Upper lobe of right lung (tissue), 1 donor: ENCODE measurements at places on chromosomes 11 and 22. TPM values are rescaled to one million over a fixed set of nuclear protein-coding genes. Genes with fewer than 3 reads are reported as not detected.

DNA sequence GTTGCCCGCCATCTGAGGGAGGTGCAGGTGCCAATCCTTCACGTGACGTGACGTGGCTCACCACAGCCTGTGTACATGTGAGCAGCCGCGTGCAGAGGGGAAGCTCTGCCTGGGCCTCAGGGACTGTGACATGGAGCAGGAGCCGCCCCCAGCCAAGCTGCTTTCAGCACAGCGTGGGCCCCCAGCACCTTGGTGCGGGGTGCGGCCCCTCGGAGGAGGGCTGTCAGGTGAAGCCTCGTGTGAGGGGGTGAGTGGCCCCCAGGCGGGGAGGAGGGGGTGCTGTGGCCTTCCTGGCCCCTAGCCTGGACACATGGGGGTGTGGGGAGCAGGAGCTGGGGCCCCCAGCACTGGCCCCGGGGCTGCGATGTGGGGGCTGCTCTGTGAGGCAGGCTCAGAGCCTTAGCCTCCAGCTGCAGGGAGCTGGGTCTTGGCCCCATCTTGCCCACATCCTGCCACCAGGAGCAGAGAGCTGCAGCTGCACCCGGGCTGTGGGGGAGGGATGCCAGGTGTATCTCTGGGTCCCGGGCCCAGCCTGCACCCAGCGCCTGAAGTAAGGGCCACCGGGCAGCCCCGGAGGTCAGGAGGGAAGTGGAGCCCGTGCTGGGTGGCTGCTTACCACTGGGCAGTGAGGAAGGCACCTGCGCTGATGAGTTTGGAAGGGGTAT, at the start of gene ADORA2A:
Gene ADORA2A, plus strand, starts transcription at position 100 of the 665 bp plus-strand sequence. CDS start 5,806 bp downstream, outside the sequence.
- H3K4me1 ChIP-seq: peaks cover 30% of the 10 kb centered on the region
- no peaks in the 10 kb centered on the region for H3K27me3 ChIP-seq
- H3K36me3 ChIP-seq: no peaks in the 10 kb centered on the region

DNA sequence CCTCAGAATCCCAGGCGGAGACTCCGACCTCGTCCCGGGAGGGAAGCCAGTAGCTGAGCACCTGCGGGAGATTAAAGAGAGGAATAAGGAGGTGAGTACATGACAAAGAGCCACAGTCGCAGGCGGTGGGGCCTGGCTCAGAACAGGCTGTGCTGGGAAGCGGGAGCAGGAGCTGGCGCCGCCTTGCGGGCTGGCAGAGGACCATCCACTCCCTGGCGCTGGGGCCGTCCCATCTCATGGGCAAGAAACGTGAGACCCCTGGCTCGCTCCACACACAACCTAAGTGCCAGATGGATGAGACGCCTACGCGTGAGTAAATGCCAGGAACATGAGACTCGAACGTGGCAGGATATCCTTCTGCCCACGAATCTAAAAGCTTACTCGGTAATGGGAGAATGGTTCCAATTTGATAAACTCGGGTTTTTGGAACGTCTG, 6.3 kb downstream of the CEND1 start:
- H3K27ac ChIP-seq: no peak overlapping the region
- no peaks in the 10 kb centered on the region for H3K4me1 ChIP-seq
- no peak overlapping the region for H3K4me3 ChIP-seq
- peak; percentile 92 for DNase-seq
- no peaks in the 10 kb centered on the region for H3K27me3 ChIP-seq

DNA sequence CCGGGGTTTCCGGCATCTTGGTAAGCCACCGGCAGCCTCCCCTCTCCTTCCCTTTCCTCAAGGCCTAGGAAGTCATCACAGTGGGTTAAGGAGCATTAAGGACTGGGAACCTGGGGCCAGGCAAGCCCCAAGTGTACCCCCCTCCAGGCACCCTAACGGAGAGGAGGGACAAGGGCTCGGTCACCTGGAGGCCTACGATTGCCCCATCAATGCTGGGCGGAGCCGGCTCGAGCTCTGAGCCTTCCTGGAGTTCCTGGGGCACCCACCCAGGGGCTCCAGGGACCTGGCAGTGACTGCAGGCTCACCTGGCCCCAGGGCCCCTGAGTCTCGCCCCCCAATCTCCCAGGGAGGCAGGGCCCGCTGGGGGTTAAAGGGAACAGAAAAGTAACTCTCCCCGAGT, 34.5 kb upstream of the EIF3D start:
- DNase-seq: no peak
- H3K4me3 ChIP-seq: no peak overlapping the region
- no peak overlapping the region for H3K27ac ChIP-seq
- no peaks in the 10 kb centered on the region for H3K4me1 ChIP-seq
- H3K27me3 ChIP-seq: peaks cover 16% of the 10 kb centered on the region

OR8D1 gene
- total RNA-seq: not detected

DNA sequence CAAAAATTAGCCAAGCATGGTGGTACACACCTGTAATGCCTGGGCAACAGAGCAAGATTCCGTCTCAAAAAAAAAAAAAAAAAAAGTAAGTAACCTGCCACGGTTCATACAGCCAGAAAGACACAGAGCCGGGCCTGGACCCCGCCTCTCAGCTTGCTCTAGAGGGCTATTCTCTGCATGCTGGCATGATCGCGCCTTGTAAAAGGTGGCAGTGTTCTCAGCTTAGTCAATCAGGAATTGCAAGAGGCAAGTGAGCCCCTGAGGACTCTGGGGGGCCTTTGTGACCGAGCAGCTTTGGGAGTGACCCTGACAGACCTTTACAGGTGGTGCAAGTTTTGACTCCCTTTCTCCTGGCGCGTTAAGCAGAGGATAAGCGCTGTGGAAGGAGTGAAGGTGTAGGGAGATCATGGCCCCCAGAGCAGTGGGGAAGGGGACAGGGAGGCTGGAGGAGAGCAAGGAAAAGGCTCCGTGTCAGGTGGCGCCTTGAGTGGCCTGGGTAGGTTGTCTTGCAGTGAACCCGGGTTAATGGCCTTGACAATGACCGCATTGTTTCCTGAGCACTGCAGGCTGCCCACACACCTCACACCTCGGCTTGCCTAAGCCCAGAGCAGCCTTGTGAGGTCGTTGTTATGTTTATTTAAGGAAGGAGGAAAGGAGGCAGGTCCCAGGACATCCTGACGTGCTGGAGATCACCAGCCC, 48.9 kb downstream of the CDPF1 start:
- H3K36me3 ChIP-seq: peaks cover 33% of the 10 kb centered on the region
- no peak for DNase-seq
- H3K4me1 ChIP-seq: no peaks in the 10 kb centered on the region
- no peak overlapping the region for H3K4me3 ChIP-seq

- no peak overlapping the region for H3K4me3 ChIP-seq
- no peak overlapping the region for H3K27ac ChIP-seq
- no peak for DNase-seq
- H3K36me3 ChIP-seq: no peaks in the 10 kb centered on the region
- H3K27me3 ChIP-seq: peaks cover 9% of the 10 kb centered on the region
Observed at GRCh38 chr22:44822534-44822933, 70.2 kb downstream of the ARHGAP8 start.

- no peaks in the 10 kb centered on the region for H3K4me1 ChIP-seq
- H3K4me3 ChIP-seq: no peak overlapping the region
- H3K27me3 ChIP-seq: peaks cover 12% of the 10 kb centered on the region
- H3K36me3 ChIP-seq: no peaks in the 10 kb centered on the region
Observed at GRCh38 chr11:113926273-113927197, 21.9 kb downstream of the HTR3B start.

TMEM258 gene
- total RNA-seq: 94.0 TPM

ANO5 gene
- 5.9 TPM for total RNA-seq

OR8K5 gene
- total RNA-seq: not detected

SLC22A25 gene
- not detected for total RNA-seq

SERHL2 gene
- total RNA-seq: 1.2 TPM

CRYAB gene
- 113 TPM for total RNA-seq

CDKN1C gene
- total RNA-seq: 42.1 TPM

MYRF gene
- 62.6 TPM for total RNA-seq

GLYATL1 gene
- not detected for total RNA-seq

- H3K27me3 ChIP-seq: peaks cover 11% of the 10 kb centered on the region
- no peak for DNase-seq
- no peak overlapping the region for H3K27ac ChIP-seq
- no peaks in the 10 kb centered on the region for H3K4me1 ChIP-seq
- no peaks in the 10 kb centered on the region for H3K36me3 ChIP-seq
- no peak overlapping the region for H3K4me3 ChIP-seq
Observed at GRCh38 chr22:44620129-44620840, 81.7 kb upstream of the PRR5 start.

- H3K27ac ChIP-seq: peak overlapping the region; percentile 73
- peaks cover 17% of the 10 kb centered on the region for H3K4me1 ChIP-seq
- no peak overlapping the region for H3K4me3 ChIP-seq
Observed at GRCh38 chr11:61923166-61924063, 6.0 kb upstream of the RAB3IL1 start.

FAM111B gene
- total RNA-seq: 0.87 TPM

CNTN5 gene
- total RNA-seq: not detected

GRCh38 chr11:121300972-121301699, 8.6 kb downstream of the SC5D start:
- peaks cover 3% of the 10 kb centered on the region for H3K4me1 ChIP-seq
- H3K27me3 ChIP-seq: no peaks in the 10 kb centered on the region
- no peak for DNase-seq
- peaks cover 28% of the 10 kb centered on the region for H3K36me3 ChIP-seq
- H3K4me3 ChIP-seq: no peak overlapping the region

DNA sequence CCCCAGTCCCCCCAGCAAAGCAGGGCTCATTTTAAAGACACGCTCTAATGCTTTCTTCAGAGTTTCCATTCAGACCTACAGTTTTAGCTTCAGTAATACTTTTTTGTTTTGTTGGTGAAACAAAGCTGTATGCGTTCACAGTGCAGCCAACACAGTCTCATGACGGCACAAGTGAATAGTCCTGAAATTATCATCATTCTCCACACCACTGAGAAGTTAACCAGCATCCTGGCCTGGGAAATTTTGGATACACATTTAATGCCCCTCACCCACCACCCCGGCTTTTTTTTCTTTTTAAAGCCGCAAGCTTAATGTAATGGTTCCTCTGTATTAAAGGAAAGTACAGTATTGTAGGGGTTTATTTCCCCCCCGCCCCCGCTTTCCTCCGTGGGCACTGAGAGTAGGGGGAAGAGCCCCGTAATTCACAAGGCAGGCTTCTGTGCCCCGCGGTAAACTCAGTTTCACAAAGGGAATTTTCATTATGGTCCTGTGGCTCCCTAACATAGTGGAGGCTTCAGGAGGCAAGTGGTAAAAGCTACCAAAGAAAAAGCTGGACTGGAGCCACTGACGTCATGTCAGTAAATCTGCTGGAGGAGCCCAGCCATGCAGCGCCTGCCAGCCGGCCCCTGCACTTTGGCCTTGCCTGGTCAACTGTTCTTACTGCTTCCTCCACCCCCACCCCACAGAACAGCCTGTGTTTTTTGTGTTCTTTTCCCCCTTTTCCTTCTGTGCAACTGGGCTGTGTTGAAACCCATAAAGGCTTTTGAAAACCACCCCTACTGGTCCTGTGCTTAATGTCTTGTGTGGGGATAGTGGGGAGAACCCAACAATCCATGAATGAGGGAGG, 18.2 kb downstream of the TEAD1 start:
- H3K27ac ChIP-seq: peak overlapping the region; percentile 82
- peaks cover 47% of the 10 kb centered on the region for H3K4me1 ChIP-seq
- no peak overlapping the region for H3K4me3 ChIP-seq
- H3K27me3 ChIP-seq: no peaks in the 10 kb centered on the region
- H3K36me3 ChIP-seq: no peaks in the 10 kb centered on the region

GRCh38 chr22:23401910-23402274, 178.2 kb downstream of the IGLL1 start:
- no peaks in the 10 kb centered on the region for H3K27me3 ChIP-seq
- DNase-seq: peak; percentile 66
- H3K4me3 ChIP-seq: peak overlapping the region; percentile 39
- H3K27ac ChIP-seq: no peak overlapping the region
- H3K36me3 ChIP-seq: no peaks in the 10 kb centered on the region
- H3K4me1 ChIP-seq: peaks cover 5% of the 10 kb centered on the region
